ENCODE measurements at places on chromosomes 16 and 17.

GRCh38 chr17:79777120-79777893 lies 641 bp upstream of the CBX2 start:
- no peak for DNase-seq

- DNase-seq = no peak
Measured at GRCh38 chr17:11318207-11318606, 77.2 kb downstream of the SHISA6 start.

DNA sequence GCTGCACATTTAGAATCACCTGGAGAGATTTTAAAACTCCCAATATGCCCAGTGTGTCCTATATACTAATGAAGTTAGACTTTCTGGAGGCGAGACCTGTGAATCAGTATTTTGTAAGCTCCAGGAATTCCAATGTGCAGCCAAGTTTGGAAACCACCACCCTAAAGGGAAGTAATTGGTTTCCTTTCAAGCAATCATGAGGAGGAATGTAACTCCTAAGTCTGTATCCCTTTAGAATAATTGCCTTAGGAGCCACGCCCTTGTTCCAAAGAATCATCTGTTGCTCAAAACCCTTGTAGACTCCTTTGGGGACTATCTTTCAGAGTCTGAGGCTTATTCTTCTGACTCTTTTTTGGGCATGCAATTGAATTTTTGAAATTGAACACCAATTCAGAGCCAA lies 84.4 kb downstream of the DNAH9 start:
- no peak for DNase-seq

GRCh38 chr17:74607221-74607620 lies 15.1 kb upstream of the CD300LD start:
- no peak for DNase-seq

GRCh38 chr16:16828913-16829398 lies 450.0 kb downstream of the NPIPA7 start:
- DNase-seq = no peak

DNA sequence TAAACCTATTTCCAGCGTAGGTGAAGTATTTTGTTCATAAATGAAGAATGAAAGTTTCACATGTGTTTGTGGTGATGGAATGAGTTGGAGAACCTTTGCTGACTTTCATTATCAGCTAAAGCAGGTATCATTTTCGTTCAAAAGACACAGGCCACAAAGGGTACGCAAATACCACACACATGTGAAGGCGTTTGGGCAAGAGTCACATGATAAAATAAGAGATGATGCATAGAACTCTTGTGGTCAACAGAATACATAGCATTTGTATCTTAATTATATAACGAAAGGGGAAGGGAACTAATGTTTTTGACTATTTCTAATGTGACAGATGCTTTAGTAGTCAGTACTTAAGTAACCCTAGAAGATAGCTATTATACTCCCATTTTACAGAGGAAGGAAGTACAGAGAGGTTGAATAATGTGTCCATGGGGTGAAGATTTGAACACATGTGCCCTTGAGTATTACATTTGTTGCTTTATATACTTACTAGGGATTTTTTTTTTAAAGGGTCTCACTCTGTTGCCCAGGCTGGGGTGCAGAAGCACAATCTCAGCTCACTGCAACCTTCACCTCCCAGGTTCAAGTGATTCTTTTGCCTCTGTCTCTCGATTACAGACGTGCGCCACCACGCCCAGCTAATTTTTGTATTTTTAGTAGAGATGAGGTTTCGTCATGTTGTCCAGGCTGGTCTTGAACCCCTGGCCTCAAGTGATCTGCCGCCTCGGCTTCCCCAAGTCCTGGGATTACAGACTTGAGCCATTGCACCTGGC lies 4.8 kb downstream of the RPA1 start:
- DNase-seq = no peak

DNA sequence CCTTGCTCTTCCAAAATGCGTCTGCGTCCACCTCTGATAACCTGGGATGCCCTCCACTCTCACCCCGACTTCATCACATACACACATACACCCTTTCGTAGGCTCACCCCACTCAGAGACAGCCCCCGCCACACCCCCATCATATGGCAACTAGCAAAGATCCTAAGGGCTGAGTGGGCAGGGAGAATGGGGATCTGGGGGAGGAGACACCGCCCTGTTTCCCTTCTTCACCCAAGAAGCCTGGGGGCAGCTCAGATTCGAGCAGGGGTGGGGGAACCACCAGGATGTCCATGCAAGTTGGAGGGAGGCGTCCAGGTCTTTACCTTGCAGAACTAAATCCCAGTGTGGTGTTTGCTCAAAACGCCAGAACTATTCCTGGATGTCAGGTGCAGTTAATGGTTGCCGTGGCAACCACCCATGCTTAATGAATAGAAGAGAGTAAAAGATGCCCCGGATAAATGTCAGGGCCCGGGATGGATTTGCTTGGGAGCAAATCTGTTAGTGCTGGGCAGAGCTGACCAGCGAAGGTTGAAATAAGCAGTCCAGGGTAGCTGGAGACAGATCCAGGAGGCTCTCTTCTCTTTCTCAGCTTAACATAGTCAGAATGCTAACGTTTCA lies 72.8 kb downstream of the CACNG3 start:
- no peak for DNase-seq

Data from hippocampal formation (tissue), 2 donors.